ENCODE measurements at places on chromosomes 6 and 20. TPM values are rescaled to one million over a fixed set of nuclear protein-coding genes. Genes with fewer than 3 reads are reported as not detected.

The SIRPB1 gene
- total RNA-seq: 3.2 TPM

The SOX4 gene
- 27.2 TPM for total RNA-seq

The SLC22A16 gene
- not detected for total RNA-seq

The HCK gene
- 7.0 TPM for total RNA-seq

DNA sequence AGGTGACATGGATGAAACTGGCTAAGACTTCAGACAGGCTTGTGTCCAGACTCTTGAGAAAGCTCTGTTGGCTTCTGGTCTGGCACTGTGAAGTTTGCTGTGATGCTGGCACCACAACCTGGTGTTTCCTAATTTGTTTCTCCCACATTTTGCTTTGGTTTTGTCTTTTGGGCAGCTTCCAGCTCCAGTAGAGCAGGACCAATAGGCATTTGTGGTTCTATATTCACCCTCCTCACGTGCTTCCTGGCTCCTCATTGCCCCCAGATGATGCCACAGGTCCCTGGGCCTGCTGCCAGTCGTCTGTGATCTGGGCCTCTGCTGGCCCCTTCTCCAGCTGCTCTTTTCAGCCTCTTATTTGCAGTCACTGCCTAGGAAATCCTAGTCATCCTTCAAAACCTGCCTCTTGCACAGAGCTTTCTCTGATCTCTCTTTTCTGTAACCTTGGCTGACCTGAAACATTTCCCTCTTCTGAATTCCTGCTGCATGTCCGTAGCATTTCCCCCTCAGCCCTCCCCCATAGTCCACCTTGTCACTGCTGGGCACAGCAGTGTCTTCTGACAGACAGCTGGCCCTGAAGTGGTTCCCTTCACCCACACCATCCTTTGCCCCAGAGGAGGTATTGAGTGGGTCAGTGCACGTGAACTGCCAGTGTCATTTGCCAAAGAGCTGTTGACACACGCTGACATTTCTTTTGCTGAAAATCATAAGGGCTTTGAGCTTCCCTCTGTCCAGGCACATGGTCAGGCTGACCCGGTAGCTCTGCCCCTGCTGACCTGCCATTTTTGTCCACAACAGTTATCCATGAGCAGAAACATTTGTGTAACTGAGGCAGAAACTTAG lies 63.0 kb downstream of the PTPN1 start:
- H3K27me3 ChIP-seq: no peaks in the 10 kb centered on the region
- H3K27ac ChIP-seq: peak overlapping the region; percentile 34
- no peaks in the 10 kb centered on the region for H3K4me1 ChIP-seq
- no peak overlapping the region for H3K4me3 ChIP-seq
- no peaks in the 10 kb centered on the region for H3K36me3 ChIP-seq

DNA sequence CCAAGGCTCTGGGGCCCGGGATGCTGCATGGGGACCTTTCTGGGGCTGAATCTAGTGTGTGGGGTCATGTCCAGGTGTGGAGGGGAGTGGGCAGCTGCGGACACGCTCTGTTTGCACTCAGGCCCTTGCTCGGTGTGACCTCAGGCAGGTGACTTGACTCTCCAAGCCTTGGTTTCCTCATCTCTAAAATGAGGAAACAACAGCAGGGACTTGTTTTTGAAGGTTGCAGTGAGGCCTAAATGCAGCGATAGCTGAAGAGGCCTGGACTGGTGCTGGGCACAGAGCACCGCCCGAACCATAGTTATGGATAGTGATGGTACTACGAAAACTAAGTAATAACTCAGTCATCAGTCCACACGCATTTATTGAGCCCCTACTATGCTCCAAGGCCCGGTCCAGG lies 91.8 kb downstream of the NOL4L start:
- no peaks in the 10 kb centered on the region for H3K4me1 ChIP-seq
- H3K27me3 ChIP-seq: no peaks in the 10 kb centered on the region
- H3K4me3 ChIP-seq: no peak overlapping the region
- no peaks in the 10 kb centered on the region for H3K36me3 ChIP-seq

GRCh38 chr6:86913795-86914194 lies 23.5 kb upstream of the HTR1E start:
- no peak overlapping the region for H3K4me3 ChIP-seq
- no peak overlapping the region for H3K27ac ChIP-seq
- no peaks in the 10 kb centered on the region for H3K4me1 ChIP-seq
- H3K27me3 ChIP-seq: no peaks in the 10 kb centered on the region
- no peaks in the 10 kb centered on the region for H3K36me3 ChIP-seq

GRCh38 chr6:9140172-9140571 lies 704.8 kb upstream of the SLC35B3 start:
- H3K4me3 ChIP-seq: no peak overlapping the region
- no peaks in the 10 kb centered on the region for H3K36me3 ChIP-seq
- no peak overlapping the region for H3K27ac ChIP-seq
- no peaks in the 10 kb centered on the region for H3K27me3 ChIP-seq

DNA sequence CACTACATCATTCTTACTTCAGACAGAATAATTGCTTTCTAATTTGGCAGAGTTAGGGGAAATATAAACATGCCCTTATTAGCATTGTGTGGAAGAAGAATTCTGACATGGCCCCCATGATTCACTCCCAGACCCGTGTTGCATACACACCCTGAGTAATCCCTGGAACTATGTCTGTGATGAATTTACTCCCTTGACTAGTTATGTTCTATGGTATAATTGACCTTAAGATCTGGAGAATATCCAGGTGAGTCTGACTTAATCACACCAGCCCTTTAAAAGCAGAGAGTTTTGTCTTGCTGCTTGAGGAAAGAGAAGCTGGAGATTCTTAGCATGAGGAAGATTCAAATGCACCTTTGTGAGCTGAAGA lies 262.9 kb downstream of the SOX4 start:
- H3K36me3 ChIP-seq: no peaks in the 10 kb centered on the region
- no peak overlapping the region for H3K4me3 ChIP-seq
- H3K27ac ChIP-seq: peak overlapping the region; percentile 31
- no peaks in the 10 kb centered on the region for H3K4me1 ChIP-seq

DNA sequence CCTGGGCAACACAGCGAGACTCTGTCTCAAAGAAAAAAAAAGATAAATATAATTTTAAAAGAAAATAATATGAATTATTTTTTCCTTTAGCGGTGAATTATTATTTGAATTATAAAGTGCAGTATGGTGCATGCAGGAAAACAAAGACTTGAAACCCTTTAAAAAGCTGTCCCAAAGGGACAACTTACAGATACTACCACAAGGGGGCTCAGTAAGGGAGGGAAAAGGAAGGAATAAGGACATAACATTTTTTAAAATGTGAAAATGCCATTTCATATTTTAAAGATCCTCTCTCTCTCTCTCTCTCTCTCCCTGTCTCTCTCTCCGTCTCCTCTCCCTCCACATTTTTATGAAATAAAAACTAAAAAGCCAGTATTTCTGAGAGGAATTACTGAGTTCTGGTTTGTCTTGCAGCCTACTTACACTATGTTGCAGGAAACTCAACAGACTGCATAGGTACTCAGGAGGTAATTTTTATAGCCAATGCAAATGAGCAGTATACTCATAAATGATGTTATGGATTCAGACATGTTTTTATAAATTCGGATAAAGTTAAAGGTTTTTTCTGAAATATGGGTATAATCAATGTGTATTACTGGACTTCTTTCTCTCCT lies 455.0 kb upstream of the GJE1 start:
- no peak for DNase-seq
- no peak overlapping the region for H3K4me3 ChIP-seq
- H3K27ac ChIP-seq: no peak overlapping the region
- no peaks in the 10 kb centered on the region for H3K4me1 ChIP-seq

GRCh38 chr6:155521719-155522118 lies 66.1 kb upstream of the NOX3 start:
- no peak overlapping the region for H3K27ac ChIP-seq
- H3K4me3 ChIP-seq: no peak overlapping the region
- H3K36me3 ChIP-seq: no peaks in the 10 kb centered on the region
- H3K27me3 ChIP-seq: no peaks in the 10 kb centered on the region
- no peaks in the 10 kb centered on the region for H3K4me1 ChIP-seq

DNA sequence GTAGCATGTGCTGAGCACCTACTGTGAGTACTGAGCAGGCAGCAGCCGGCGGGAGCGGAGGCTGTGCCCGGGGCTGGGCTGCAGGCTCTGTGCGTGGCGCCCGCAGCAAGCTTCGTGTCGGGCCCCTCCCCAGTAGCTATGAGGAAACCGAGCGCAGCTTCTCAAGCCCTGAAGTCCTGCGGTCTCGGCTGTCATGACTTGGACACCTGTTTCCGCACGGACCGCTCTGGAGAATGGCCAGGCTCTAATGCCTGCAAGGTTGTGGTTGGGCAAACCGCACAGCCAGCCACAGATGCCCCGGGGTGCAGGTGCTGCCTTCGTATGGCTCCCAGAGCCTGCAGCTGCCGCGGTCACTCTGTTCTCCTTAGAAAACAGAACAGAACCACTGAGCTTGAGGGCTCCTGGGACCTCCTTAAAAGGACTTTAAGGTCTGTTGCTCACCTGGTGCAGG lies 33.7 kb downstream of the PYGB start:
- no peaks in the 10 kb centered on the region for H3K4me1 ChIP-seq
- H3K36me3 ChIP-seq: no peaks in the 10 kb centered on the region
- H3K4me3 ChIP-seq: no peak overlapping the region
- no peaks in the 10 kb centered on the region for H3K27me3 ChIP-seq
- DNase-seq: peak; percentile 10

- no peak overlapping the region for H3K27ac ChIP-seq
- no peak overlapping the region for H3K4me3 ChIP-seq
Observed at GRCh38 chr6:136225496-136225895, 24.6 kb downstream of the MTFR2 start.

- H3K27ac ChIP-seq: no peak overlapping the region
- H3K4me1 ChIP-seq: no peaks in the 10 kb centered on the region
- no peaks in the 10 kb centered on the region for H3K27me3 ChIP-seq
- H3K36me3 ChIP-seq: no peaks in the 10 kb centered on the region
- no peak for DNase-seq
Observed at GRCh38 chr6:3735029-3735605, 16.4 kb downstream of the PXDC1 start.

DNA sequence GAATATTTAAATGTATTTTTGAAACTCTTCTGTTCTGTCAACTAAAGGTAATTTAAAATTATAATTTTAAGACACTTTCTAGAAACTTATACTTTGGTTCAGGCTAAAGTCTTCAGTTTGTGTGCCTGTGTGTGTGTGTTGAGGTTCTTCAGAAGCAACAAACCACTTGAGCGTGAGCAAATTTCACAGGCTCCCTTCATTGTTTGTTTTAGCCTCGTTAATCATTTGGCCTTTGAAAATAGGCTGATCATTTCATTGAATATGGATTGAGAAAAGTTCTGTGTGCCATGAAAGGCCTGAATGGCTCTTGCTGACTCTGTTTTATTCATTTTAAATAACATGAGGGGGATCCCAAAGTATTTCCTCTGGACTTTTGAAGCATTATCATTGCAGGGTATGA lies 420.1 kb downstream of the CDKAL1 start:
- no peak overlapping the region for H3K4me3 ChIP-seq
- no peaks in the 10 kb centered on the region for H3K36me3 ChIP-seq
- no peaks in the 10 kb centered on the region for H3K27me3 ChIP-seq
- no peak overlapping the region for H3K27ac ChIP-seq

DNA sequence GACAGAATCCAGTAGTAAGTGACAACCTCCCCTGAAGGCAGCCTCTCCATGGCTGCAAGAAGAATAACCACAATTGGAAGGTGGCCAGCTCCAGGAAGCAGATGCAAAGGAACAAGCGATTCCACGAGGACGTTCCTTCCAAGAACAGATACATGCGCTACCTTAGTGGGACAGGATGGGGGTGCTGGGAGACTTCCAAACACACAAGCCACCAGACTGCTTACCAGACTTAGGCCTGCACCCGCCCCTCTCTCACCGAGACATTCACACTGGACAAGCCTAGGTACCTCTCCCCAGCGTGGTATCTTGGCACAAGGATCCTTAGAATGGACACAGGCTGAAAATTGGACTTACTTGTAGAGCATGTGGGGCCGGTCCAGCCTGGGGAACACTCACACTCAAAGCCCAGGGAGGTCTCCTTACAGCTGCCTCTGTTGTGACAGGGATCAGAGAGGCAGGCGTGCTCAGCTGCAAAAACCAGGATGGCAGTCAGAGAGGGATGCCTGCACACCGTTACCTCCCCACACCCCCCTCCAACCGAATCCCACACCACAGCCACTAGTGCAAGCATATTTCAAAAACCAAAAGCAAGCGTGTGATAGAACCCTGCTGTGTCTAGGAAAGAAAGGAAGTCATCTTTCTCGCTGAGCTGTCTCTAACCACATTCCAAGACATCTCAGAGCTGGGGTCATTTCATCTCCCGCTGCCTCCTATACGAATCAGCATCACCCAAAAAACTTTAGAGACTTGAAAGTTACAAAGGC lies 22.4 kb downstream of the JAG1 start:
- H3K27ac ChIP-seq: peak overlapping the region; percentile 81
- no peaks in the 10 kb centered on the region for H3K27me3 ChIP-seq
- peak; percentile 55 for DNase-seq
- no peaks in the 10 kb centered on the region for H3K36me3 ChIP-seq
- H3K4me1 ChIP-seq: peaks cover 9% of the 10 kb centered on the region

DNA sequence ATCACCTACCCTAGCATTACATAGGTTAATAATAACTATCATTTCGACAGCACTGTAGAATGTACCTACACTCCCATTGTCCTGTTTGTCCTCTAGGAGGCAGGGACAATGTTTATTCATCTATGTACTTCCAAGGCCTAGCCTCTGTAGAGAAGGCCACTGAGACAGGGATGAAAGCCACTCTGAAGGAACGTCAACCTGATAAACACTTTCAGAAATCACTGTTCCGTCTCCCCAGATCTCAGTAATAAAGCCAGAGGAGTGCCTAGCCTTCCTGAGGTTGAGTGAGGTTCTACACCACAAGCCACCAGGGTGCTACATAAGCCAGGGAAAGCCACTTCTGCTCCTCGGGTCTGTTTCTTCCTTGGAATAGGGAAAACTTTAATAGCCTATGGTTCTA lies 44.8 kb downstream of the POPDC3 start:
- H3K4me1 ChIP-seq: no peaks in the 10 kb centered on the region
- H3K4me3 ChIP-seq: no peak overlapping the region
- DNase-seq: no peak
- no peak overlapping the region for H3K27ac ChIP-seq
- no peaks in the 10 kb centered on the region for H3K36me3 ChIP-seq

DNA sequence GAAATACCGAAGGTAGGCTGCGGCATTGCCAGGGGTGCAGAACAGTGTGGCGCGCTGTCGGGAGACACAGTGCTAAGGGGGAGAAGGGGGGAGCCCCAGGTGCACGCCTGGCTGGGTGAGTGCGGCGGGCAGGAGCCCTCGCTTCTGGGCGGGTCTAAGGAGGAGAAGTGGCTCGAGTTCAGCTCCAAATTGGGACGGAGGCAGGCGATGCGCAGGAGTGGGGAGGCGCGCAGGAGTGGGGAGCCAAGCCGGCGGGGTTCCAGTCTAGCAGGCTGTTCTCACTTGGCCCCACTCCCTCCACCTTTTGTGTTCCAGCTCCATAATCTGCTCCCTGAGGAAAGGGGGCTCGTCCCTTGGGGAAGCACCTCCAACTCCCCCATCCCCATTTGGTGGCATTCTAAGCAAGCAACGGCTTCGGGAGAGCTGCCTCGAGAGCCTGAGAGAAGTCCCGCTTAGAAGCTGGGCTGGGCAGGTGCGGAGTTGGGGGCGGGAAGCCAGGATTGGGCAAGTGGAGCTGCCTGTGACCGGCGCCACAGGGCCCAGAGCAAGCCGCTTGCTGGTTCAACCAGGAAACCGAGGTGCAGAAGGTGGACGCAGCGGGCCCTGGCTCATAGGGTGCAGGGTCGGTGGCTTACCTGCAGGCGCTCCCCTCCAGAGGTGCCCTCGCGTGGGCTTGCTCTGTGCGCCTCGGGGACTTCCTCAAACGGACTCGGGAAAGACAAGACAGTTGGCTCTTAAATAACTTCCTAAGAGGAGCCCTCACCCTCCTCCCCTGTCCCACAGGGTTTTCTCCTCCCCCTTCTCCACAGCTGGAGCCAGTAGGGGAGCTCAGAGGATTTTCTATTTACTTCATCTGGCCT lies at the start of gene F13A1:
TSS of gene F13A1 (minus strand) at position 711 of the 860 bp plus-strand sequence. CDS start 1,998 bp downstream, outside the sequence.
- no peak for DNase-seq
- no peaks in the 10 kb centered on the region for H3K36me3 ChIP-seq
- no peaks in the 10 kb centered on the region for H3K4me1 ChIP-seq
- H3K4me3 ChIP-seq: no peak within 1 kb of the TSS

GRCh38 chr20:57576617-57577550 lies 16.0 kb downstream of the PCK1 start:
- no peaks in the 10 kb centered on the region for H3K36me3 ChIP-seq
- H3K4me1 ChIP-seq: peaks cover 13% of the 10 kb centered on the region
- H3K27ac ChIP-seq: no peak overlapping the region
